Suppressor macrophage treated with lipopolysaccharide for 4 hours (primary cell): ENCODE measurements at places on chromosomes 3 and 15.

DNA sequence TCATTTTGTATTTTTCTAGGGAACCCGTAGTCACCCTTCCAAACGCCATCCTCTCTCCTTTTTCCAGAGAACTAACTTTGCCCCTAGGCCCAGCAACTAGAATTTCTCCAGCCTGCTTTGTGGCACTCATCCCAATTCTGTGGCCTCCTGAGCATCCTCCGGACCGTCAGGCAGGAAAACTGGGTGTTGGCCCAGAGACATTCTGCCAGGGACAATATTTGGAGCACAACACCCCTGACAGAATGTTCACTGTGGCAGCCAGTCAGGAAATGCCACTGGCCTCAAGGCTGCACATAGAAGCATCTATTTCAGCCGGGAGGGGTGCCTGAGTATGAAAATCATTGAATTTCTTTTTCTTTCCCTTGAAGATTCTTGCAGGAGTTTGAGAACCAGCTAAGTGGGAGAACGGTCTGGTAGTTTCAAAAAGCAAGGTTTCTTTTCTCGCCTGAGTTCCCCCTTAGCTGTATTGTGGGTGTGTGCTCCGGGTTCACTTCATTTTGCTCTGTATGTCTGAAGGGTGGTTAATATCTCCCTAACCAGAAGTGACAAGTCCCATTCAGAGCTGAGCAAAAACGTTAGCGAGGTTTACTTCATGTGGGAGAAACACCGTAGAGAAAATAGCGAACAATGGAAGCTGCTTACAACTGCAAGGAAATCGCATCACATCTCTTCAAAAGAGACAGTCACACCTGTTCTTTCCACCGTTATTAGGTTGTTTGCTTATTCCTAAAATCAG lies 108.1 kb upstream of the TPM1 start:
- no peak for DNase-seq

- no peak for DNase-seq
Observed at GRCh38 chr3:195711813-195712534, 8.8 kb upstream of the MUC20 start.

DNA sequence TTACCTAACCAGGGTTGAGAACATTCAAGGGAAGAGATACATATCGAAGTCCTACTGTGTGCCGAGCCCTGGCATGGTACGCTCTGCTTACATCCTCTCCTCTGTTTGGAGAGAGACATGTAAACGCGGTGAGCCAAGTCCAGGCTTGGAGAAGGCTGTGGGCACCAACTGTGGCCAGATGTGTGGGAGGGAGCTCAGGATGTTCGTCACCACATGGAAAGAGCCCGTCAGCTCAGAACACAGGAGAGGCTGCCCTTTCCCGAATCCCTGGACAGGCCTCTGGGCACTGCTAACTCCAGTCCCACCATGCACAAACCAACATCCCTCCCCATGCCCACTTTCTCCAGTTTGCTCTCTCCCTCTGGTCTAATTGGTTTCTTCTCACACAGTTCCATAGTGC lies 43.0 kb downstream of the MESD start:
- no peak for DNase-seq

DNA sequence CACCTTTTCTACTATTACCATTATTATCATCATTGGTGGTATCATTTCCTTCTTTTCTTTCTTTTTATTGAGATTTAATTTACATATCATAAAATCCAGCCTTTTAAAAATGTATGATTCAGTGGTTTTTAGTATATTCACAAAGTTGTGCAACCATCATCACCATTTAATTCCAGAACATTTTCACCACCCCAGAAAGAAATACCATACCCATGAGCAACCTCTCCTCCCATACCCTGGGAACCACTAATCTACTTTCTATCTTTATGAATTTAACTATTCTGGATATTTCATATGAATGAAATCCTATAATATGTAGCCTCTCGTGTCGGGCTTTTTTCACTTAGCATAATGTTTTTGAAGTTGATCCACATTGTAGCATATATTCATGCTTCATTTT lies 29.1 kb downstream of the AAGAB start:
- DNase-seq: no peak

DNA sequence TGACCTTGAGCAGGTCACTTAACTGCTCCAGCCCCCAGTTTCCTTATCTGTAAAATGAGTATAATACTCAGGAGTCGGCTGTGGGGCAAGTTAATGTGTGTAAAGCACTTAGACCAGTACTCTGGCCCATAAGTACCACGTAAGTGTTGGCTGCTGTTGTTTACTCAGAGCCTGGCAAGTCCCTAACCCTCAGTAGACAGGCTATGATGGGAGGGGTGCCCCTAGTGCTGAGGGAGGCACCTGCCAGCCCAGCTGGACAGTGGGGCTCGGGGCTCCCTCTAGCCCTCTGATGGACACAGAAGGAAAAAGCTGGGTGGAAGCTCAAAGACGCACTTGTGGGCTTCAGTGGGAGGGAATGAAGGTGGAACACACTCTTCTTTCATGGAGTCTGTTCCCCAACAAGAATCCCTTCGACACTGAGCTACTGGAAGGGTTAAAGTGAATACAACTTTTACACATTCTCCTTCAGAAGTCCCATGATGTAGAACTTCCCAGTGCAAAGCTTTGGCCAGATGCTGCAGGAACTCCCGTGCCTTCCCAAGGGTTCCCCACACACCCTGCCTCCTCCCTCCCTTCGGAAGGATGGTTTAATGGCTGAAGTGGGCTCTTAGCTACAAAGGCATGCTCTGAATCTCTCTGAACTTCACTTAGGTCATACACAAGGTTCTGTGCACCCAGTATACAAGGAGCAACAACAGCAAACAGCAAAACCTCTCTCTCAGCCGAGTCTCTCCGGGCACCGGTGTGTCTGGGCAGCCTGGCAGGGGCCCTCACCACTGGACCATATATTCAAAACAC lies 25.4 kb downstream of the TMEM44 start:
- no peak for DNase-seq

- DNase-seq: no peak
Observed at GRCh38 chr3:82745544-82745943, 984.1 kb upstream of the GBE1 start.

GRCh38 chr3:8524656-8525399 lies 23.2 kb downstream of the LMCD1 start:
- no peak for DNase-seq

DNA sequence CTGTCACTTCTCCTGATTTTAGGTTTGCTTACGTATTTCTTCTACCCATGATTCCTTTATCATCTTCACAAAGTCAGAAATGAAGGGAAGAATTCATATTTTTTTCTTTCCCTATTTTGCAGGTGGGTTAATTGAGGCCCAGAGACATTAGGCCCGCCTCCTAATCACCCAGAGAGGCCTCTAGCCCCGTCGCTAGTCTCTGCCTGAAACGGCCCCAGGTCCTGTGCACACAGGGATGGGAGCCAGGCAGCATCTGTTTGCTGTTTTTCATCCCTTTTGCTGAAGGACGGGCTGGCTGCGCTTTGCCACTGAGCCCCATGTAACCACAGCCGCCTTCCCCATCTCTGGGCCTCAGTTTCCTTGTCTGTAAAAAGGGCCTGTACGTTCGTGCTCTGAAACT lies 135.9 kb downstream of the FBLN2 start:
- DNase-seq: no peak

DNA sequence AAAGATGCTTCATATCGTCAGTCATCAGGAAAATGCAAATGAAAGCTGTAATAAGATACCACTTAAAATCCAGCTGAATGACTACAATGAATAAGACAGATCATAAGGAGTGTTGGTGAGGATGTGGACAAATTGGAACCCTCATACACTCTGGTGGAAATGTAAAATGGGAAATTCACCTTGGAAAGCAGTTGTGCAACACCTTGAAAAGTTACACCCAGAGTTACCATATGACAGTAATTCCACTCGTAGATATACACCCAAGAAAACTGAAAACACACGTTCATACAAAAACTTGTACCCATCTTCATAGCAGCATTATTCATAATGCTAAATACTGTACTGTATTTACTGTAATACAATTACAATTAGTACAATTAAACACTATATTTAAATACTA lies 2.3 kb downstream of the TTC23 start:
- DNase-seq: no peak

GRCh38 chr3:20376665-20377217 lies 190.7 kb upstream of the SGO1 start:
- no peak for DNase-seq

- no peak for DNase-seq
Observed at GRCh38 chr15:89004726-89005030, 83.6 kb upstream of the ABHD2 start.

DNA sequence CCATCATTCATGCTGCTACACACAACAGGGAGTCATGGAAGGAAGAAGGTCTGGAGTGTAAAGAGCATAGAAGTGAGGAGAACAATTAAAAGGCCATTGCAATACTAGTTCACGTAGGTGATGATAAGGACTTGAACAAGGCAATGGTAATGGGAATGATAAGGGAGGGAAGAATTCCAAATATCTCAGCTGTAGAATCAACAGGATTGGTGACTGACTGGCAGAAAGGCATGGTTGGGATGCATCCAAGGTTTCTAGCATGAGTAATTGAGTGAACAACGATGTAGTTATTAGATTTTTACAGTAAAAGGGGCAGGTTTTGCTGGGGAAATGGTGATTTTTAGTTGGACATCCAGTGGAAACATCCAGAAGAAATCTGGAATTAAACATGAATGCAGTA lies 2.4 kb upstream of the SEC62 start:
- no peak for DNase-seq

GRCh38 chr3:70273492-70273891 lies 38.9 kb downstream of the MDFIC2 start:
- DNase-seq: no peak

- DNase-seq: no peak
Observed at GRCh38 chr3:62824965-62825592, 50.1 kb downstream of the CADPS start.

DNA sequence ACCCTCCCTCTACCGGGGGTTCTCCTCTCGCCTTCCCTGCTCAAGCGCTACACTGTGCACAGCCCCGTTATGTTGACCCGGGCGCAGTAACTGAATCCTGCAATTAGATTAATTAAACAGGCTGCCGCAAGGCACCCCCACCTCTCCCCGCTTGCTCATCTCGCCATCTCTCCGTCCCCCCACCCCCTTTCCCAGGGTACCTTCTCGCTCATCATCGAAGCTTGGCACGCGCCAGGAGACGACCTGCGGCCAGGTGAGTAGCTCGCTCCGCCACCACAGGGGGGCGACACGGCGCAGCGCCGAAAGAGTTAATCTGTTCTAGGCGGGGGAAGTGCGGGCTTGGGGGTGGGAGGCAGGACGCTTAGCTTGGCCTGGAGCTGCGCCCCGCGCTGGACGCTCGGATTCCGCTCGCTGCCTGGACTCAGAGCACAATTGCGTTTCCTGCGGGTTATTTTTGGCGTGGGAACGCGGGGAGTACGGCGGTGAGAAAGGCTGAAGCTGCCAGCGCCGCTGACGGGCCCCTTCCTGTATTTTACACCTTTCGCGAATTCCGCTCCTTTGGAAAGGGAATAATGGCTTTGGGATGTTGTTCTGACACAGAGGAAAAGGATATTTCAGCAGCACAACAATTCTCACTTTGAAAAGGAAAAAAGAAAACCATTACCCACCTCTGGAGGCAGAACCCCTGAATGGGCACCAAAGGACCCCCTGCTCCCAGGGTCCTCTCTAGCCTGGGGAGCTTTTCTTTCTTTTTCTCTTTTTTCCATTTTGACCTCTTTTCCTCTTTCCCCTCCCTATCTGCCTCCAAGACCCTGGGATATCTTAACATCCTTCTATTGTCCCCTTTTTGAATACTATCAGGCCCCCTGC lies 1.5 kb downstream of the DLL4 start:
- no peak for DNase-seq

DNA sequence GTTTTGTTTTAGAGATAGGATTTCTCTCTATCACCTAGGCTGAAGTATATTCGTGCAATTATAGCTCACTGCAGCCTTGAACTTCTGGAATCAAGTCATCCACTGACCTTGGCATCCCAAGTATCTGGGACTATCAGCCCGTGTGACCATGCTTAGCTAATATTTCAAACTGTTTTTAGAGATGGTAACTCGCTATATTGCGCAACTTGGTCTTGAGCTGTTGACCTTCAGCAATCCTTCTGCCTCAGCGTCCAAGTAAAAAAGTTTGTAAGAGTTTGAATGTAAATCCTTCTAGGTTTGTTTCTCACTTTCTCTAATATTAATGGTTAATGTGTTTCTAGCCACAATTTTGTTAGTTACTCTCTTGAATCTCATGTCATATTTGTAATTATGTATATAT lies 1243.5 kb upstream of the CADM2 start:
- DNase-seq: no peak
